ENCODE measurements at places on chromosomes 1 and 21.

DNA sequence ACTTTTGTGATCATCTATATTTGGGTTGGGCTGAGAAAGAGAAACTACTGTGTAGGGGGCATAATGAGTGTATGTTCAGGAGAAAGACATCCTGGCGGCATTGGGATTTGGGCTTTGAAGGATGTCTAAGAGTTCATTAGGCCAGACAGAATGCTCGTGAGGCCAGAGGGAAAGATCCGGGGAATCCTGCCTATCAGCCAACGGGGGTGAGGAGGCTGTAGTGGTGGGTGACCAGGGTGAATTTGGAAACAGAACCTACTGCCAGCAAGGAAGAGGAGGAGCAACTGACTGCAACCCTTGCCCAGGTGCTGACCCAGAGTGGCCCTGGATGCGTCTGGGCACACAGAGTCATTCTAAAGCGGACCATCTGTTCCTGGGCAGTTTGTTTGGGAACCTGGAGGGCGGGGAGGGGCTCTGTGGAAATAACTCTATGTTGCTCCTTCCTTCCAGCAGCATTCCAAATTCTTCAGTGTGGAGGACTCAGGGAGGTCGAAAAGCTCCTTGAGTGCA is 56.9 kb upstream of the ECE1 start:
- no peak for DNase-seq

GRCh38 chr1:66217021-66217420 is 316.9 kb upstream of the SGIP1 start:
- DNase-seq: no peak

- no peak for DNase-seq
These were observed 24.5 kb downstream of the CLIC6 start for GRCh38 chr21:34693192-34693810.

DNA sequence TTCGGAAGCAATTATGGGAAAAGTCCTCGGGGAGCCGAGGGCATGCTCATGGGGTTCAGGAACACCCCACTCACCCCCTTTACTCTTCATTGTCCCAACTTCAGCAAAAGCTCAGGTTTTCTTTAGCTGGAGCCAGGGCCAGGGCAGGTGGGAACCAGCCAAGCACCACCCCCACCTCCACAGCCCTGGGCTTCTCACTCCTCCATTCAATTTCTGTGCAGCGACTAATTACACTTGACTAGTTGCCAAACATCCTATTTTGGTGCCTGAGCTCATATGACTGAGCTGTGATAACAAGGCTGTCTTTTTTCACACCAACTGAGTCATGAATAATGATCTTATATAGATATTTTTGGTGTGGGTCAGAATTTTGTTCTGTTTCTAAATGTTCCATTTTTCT is 257.2 kb upstream of the AJAP1 start:
- no peak for DNase-seq

GRCh38 chr1:43612406-43612805 is 37.5 kb upstream of the KDM4A start:
- no peak for DNase-seq
